IMR-90 (cell line): ENCODE measurements at places on chromosomes 16 and 17. TPM values are rescaled to one million over a fixed set of nuclear protein-coding genes. Genes with fewer than 3 reads are reported as not detected.
A peak's percentile ranks its signal among the peaks of the same experiment; 100 is the strongest.

MYH13 gene
- not detected in 2 replicates for total RNA-seq

ARRB2 gene
- total RNA-seq, result 3.9 and 6.1 TPM in 2 replicates

DNA sequence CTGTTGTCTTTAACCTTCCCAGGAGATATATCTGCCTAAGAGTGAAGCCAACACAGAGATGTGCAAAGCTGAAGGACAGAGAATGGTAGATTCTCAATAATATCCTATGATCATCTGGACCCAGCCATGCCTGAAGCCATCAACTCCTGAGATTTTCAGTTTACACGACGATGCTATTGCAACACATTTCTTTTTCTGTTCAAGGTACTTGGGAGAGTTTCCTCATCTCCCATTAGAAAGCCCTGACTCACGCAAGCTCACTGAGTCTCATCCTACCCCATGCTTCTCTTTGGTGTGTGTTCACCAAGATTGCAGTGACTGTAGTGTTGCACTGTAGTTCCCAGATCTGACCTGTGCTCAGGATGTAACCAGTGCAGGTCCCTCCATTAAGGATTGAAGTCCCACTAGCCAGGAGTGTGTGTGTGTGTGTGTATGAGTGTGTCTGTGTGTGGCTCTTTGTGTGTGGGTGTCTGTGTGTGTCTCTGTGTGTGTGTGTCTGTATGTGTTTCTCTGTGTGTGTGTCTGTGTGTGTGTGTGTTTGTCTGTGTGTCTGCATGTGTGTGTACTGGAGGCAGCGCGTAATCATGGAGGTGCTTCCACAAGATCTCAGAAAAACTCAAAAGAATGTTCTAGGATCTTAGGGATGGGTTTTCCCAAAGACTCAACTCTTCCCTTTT, 15.5 kb downstream of the CES1 start:
- H3K4me3 ChIP-seq, result no peak overlapping the region
- H3K27me3 ChIP-seq, result no peaks in the 10 kb centered on the region
- H3K4me1 ChIP-seq, result no peaks in the 10 kb centered on the region
- H3K36me3 ChIP-seq, result no peaks in the 10 kb centered on the region
- DNase-seq, result no peak
- no peak overlapping the region for H3K27ac ChIP-seq

- no peaks in the 10 kb centered on the region for H3K27me3 ChIP-seq
- H3K36me3 ChIP-seq, result peaks cover 10% of the 10 kb centered on the region
- H3K4me1 ChIP-seq, result peaks cover 2% of the 10 kb centered on the region; the same call in 1 of the 2 replicates
- DNase-seq, result peak; percentile 38
- no peak overlapping the region for H3K27ac ChIP-seq
Observed at GRCh38 chr16:48271728-48272127, 24.4 kb upstream of the ABCC11 start.

- no peaks in the 10 kb centered on the region for H3K27me3 ChIP-seq
- H3K4me3 ChIP-seq, result no peak overlapping the region
- H3K36me3 ChIP-seq, result peaks cover 76% of the 10 kb centered on the region
Observed at GRCh38 chr16:70271696-70272095, 17.6 kb downstream of the AARS1 start.

DNA sequence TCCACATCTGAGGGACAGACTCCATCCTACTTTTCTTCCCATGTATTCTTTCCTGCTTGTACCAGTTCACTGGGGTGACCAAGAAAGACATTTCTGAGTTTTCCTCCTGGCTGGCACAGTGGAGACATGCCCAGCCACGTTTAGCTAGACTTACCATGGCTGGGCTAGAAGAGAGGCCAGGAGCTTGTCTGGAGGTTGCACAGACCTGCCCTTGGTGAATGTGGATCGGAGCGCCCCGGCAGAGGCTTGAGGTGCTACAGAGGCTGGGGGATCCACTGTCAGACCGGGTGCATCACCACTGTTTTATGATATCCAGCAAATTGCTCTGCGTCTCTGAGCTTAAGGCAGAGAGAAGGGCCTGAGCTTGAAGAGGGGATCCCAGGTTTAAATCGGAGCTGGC, 3.5 kb downstream of the IL4R start:
- H3K27ac ChIP-seq, result peak overlapping the region; percentile 71
- peaks cover 37% of the 10 kb centered on the region for H3K4me1 ChIP-seq
- H3K27me3 ChIP-seq, result no peaks in the 10 kb centered on the region
- peaks cover 27% of the 10 kb centered on the region for H3K36me3 ChIP-seq

DNA sequence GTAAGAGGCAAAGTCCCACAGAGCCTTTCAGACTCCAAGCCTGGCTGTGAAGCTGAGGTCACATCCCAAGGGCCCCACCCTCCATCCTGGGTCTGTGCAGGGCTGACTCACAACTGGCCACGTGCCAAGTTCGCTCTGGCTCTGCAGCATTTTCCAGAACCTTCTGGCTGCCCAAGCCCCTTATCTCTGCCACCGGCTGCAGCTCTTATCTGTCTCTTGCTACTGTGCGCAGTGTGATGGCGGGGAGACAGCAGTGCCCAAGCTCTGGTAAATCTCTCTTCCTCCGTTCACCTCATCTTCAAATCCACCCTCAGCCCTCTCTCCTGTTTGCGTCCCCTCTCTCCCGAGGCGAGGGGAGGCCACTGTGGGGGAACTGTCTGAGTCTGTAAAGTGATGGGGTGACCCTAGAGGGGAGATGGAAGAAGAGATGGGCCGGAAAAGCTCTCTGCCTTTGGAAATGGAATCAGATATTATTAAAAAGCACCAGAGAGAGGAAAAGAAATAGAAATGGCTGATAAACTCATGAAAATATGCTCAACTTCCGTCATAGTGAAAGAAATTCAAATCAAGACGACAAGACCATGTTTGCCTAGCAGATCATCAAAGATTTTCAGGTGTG, 162.7 kb upstream of the CDC42EP4 start:
- no peaks in the 10 kb centered on the region for H3K4me1 ChIP-seq
- no peak overlapping the region for H3K4me3 ChIP-seq
- peak; percentile 39 for DNase-seq
- H3K27ac ChIP-seq, result no peak overlapping the region

- H3K4me1 ChIP-seq, result no peaks in the 10 kb centered on the region; the same call in 1 of the 2 replicates
- peaks cover 3% of the 10 kb centered on the region; the same call in 1 of the 2 replicates for H3K27me3 ChIP-seq
- H3K27ac ChIP-seq, result no peak overlapping the region
Observed at GRCh38 chr17:14297161-14297851, 3.6 kb upstream of the HS3ST3B1 start.

DNA sequence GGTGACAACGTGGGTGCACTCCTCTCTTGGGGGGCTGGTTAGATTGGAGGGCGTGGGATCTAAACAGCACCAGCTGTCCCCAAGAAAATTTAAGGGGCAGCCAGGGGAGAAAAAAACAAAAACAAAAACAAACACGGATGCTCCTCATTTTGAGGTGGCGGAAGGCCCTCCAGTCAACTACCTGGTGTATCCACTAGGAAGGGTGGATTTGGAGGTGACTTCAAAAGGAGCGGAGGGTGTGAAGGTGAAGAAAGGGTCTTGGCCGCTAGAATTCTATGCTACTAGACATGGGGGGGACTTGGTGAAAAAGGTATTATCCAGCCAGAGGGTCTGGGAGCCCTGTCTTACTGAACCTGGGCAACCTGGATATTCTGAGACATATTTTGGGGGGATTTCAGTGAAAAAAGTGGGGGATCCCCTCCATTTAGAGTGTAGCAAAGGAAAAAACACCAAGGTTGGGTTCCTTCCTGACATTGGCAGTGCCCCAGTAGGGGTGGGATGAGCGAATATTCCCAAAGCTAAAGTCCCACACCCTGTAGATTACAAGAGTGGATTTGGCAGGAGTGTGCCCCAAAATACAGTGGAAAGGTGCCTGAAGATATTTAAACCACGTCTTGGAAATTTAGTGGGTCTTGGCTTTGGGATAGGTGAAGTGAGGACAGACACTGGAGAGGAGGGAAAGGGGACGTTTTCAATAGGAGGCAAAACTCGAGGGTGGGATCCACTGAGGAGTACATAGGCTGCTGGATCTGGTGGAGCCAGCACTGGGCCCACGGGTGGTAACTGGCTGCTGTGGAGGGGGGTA, 454 bp upstream of the FGF11 start:
- H3K27me3 ChIP-seq, result peaks cover 34% of the 10 kb centered on the region
- H3K4me1 ChIP-seq, result peaks cover 8% of the 10 kb centered on the region
- no peak for DNase-seq
- no peak overlapping the region for H3K4me3 ChIP-seq
